ENCODE measurements at places on chromosomes 11 and 22.

DNA sequence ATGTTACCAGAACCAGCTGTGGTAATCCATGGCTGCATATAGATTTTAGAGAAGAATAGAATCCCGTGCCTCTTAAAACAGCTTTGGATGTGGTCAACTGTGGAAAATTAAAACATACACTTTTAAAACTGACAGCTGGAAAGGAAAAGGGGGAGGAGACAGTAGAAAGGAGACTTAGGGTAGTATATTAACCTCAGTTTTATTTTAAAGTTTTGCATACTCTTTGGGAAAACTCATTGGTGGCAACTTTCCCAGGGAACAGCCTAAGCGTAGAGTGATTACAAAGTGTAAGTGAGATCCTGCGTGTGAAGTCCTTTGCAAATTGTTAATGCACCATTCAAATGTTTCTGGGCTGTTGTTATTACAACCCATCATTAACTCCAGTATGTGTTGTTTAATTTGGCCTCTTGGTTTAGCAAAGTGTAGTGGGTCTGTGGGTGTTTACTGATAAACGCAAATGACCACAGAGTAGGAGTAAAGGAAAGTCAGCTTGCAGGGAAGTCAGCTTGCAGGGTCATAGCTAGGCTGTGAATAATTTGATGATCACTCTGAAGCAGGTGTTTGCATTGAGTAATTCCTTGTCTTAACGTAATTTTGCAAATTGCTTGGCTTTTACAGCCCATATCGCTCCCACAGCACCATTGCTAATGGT, 88.0 kb upstream of the DBX1 start:
- no peak for DNase-seq

DNA sequence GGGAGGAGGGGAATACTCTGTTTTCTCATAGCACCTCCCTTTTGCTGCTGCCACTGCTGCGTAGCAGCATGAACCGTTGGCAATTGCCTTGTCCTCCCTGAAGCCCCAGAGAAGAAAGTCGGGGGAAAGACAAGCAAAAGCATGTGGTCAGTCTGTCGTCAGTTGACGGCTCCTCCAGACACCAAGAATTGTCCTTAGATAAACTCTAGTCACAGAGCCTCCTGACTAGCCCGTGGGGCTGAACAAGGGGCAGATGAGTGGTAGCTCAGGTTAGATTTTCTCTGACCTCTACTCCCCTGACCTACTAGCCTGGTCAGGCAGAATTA, 126.4 kb upstream of the HSD17B12 start:
- no peak for DNase-seq

DNA sequence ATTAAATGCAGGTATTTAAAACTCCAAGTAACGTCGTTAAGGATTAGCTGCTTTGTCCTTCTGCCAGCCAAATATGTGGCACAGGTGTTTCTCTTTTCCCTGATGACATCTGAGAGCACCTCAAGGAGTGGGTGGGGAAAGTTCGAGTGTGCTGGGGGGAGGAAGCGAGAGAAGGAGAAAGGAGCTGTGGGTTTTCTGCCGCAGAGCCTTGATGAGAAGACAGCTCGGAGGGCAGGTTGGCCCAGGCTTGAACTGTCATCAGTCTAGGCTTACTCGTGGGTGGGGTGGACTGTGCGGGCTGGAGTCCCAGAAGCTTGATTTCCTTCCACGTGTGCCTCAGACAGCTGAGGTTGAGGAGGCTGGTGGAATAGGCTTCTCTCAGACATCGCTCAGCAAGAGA, 15.2 kb upstream of the SORL1-AS1 start:
- peak; percentile 78 for DNase-seq

DNA sequence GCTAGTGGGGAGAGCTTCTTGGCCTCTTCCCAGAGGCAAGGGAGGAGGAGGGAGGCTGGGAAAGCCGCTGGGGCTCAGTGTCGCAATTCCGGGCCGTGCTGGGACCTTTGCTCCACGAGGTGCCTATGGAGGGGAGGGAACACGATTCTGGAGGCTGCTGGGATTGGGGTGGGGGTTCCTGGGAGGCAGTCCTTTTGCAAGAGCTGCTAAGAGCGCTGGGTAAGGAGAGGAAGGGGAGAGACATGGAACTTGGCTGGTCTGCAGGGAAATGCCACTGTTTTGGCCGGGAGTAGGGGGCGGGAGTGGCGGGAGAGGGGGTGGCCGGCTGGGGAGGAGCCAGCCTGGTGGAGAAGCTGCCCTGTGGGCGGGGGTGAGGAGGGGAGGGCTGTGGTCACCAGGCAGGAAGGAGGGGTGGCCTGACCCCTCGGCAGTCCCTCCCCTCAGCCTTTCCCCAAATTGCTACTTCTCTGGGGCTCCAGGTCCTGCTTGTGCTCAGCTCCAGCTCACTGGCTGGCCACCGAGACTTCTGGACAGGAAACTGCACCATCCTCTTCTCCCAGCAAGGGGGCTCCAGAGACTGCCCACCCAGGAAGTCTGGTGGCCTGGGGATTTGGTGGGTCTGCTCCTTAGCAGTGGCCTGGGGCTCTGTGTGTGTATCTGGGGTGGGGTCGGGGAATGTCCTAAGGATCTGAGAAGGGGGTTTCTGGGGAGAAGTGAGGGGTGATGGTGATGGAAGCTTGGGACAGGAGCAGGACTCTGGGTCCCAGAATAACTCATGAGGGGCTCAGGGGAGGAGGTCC, at the start of gene NR1H3:
TSS of gene NR1H3 (plus strand) at position 480 of the 800 bp plus-strand sequence. CDS start 1,221 bp downstream, outside the sequence.
- no peak for DNase-seq

GRCh38 chr11:63635762-63636465, 21.7 kb upstream of the PLAAT3 start:
- peak; percentile 48 for DNase-seq

DNA sequence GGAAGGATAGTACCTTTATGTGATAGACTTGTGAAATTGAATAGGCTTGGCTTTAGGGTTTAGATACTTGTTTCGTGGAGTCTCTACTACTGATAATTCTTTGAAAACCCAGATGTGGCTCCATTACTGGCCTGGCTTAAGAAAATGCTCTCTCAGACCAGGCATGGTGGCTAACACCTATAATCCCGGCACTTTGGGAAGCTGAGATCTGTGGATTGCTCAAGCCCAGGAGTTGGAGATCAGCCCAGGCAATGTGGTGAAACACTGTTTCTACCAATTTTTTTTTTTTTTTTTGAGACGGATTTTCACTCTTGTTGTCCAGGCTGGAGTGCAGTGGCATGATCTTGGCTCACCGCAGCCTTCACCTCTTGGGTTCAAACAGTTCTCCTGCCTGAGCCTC, 40.9 kb downstream of the ATG13 start:
- DNase-seq: no peak

GRCh38 chr11:86914865-86915519, 40.2 kb downstream of the FZD4 start:
- no peak for DNase-seq

DNA sequence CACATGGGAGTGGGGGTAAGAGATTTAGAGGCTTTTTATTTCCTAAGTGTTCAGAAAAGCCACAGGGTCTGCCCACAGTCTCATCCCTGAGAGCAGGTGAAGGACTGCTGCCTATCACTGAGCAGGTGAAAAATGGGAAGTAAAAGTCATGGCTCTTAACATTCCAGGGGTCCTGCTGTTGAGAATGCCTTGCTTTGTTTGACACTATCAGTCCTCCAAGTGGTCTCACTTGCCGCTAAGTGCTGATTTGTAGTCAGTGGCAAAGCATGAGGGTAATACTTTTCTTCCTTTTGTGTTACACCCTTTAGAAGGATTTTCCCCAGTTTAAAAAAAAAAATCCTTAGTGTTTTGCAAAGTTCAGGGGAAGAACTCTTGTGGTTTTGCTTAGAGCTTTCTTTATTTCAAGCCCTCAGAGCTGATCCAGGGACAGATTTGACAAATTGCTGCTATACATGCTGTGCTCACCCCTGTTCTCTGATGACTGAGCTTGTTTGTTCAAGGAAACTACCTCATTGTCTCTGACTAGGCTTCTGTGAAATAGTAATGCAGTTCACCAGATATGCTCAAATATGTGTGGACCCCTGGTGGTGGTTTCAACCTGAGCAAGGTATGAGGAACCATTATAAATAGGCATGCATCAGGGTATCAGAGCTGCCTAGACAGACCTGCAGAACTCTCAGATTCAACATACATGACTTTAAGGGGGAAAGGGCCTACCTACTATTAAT, 141.0 kb downstream of the ARHGAP42 start:
- no peak for DNase-seq

DNA sequence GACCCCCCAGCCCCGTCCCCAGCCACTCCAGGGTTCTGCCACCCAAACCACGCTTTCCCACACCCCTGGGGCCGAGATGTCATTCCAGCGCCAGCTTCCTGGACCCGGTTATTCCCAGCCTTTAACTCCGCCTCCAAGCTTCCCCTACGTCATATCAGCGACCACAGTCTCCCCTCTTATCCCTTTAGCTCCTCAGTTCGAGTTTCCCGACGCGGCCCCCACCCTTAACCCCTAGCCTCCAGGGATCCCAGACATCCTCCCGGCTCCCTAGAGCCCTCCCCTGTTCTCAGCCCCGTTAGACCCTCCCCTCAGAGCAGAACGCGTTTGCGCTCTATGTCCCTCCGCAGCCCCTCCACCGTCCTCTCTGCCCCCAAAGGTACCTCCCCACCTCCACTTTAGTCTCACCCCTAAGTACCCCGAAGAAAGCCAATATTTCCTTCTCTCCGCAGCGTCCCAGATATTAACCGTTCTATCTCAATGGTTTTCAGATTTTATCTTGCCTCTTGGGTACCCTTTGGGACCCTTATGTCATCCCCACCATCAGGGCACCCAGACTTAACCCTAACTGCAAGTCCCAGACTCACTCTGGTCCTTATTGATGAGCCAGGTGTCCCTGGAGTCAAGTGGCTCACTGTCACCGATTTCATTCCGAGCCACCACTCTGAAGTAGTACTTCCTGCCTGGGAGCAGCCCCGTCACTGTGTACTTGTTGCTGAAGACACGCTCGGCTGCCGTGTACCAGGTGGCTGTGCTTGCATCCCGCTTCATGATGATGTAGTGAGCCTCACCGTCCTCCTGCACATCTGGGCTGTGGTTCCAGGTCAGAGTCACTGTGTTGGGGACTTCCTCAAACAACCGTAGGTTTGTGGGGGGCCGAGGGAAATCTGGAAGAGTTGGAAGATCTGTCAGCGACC, 8.0 kb downstream of the TMEM86A start:
- no peak for DNase-seq

- DNase-seq: no peak
These were observed 22.0 kb downstream of the TBRG1 start for GRCh38 chr11:124644426-124645280.

Data from activated T-cell treated with anti-CD3 and anti-CD28 coated beads for 24 hours (primary cell).